ENCODE measurements at places on chromosomes 4 and X.

DNA sequence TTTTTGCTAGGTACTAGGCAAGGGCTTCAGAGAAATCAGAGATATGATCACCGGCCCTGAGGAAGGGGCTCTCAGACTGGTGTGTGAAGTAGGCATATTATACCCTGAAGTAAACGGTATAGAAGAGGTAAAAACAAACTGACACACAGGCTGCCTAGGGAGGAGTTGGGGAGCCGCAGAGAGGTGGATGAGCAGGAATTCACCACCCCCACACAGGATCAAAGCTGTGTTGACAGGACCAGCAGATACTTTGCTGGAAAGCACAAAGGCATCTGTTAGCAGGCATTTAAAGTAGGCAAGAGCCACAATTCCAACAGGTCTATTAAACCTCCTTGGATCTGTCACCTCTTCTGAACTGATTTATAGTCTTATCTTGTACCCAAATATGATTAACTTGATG, 71.8 kb upstream of the GPR34 start:
- no peak for DNase-seq

DNA sequence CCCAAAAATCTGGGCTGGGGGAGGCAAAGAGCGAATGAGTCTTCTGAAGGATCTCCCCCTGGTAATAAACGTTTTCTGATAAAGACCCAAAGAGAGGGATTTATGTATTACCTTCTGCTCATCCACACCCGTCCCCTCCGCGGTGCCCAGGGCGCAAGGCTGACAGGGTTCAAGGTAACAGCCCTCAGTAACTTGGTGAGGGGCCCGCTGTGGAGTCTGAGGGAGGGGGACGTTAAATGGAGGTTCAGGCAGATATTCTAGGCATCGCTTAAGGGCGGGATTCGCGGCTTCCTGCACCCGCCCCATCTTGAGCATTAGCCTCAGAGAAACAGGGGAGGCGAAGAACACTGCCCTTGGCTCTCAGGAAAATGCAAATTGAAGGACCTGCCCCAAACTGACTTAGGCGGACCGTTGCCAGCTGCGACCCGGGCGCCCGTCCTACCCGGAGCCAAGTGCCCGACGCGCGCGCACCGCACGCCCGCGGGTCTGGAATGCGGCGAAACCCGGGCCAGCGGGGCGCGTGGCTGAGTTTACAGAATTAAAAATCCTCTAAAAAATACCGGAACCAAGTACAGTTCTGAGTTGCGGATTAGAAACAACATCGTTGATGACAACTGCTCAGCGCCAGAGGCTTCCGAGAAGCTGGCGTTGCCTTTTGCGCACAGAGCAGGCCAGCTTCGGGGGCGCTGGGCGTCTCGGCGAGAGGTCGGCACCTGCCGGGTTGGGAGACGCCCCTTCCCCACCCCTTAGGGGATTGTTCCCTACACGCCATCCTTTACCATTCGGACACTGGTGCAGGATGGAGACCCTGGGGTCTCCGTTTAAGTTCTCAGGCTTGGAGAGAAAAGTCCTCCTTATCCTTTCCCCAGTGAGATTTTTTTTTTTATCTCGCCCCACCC, 2.8 kb downstream of the HELT start:
- no peak for DNase-seq

DNA sequence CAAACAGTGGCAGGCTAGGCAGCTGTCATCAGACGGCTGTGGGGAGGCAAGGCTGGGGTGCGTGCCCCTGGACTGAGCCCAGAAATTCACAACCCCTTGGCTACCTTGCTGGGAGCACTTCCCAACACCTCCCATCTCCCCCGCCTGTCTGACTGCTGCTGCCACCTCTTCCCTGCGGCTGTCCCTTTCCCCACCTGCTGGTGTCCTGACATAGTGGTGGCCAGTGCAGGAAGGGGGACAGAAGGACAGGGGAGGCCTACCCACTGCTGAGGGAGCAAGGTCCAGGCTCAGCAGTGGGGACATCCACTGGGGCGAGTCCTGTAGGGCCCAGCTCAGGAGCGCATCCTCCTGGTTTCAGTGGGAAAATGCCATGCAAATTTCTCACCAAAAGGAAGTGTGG, 3.4 kb downstream of the ABCD1 start:
- no peak for DNase-seq

DNA sequence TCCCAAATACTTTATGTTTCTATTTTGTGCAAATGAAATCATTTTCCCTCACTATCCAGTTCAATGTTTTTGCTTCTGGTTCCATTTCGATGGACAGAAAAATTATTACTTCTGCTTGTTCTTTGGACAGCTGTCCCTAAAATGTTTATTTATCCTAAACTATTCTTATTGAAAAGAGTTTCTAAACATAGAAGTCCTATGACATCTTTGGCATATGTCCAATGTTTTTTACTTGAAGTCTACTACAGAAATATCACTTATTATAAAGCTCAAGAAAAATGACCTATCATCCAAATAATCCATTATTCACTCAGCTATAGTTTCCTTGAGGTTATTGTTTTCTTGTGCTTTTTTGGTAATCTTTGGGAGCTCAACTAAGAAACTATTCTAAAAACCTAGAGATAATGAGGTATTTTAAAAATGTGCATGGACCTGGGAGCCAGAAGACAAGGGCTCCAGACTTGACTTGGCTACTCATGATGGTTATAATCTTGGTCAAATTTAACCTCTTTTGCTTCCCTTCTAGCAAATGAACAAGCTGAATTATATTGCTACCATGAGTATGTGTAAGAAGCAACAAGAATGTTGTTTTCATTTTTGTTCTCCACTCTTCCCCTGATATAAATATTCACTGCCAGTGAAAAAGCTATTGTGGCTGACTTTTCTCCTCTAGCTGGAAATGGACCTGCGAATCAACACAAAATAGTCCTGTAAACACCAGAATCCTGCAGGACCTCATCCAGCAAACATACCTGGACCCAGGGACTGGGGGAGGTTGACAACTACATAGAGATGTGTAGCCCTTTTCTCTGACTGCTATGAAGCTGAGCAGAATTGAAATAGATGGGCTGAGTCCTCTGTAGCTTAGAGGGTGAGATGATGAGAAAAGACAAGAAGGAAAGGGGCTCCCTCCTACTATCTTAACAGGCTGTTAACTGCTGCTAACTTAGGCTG, 137.4 kb downstream of the FRYL start:
- DNase-seq, result no peak

- DNase-seq, result no peak
These were observed 99.1 kb upstream of the USP38 start for GRCh38 chr4:143085659-143086058.

GRCh38 chr4:152352215-152352614, 183.7 kb downstream of the FBXW7 start:
- DNase-seq, result no peak

DNA sequence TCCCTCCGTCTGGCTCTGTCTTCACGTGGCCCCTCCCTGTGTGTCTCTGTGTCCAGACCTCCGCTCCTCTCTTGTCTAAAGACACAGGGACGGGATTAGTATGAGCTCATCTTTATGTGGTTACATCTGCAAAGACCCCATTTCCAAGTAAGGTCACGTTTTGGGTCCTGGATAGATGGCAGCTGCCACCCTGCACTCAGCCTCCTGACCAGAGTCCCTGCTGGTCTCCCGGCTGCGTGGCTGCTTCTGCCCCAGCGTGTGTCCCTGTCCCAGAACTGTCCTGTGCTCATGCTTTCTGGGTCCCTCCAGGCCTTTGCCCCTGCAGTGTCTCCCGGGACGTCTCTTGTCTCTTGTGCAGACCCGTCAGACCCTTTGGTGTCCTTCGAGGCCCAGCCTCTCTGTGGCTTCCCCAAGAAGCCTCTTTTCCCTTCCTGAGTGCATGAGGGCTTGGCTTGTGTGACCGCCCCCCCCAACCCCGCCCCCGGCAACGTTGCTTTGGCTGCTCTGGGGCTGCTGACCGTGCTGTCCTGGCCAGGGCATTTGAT, 107.3 kb downstream of the PSAPL1 start:
- DNase-seq, result no peak

GRCh38 chrX:115940888-115941332, 229.6 kb upstream of the AGTR2 start:
- DNase-seq, result no peak

DNA sequence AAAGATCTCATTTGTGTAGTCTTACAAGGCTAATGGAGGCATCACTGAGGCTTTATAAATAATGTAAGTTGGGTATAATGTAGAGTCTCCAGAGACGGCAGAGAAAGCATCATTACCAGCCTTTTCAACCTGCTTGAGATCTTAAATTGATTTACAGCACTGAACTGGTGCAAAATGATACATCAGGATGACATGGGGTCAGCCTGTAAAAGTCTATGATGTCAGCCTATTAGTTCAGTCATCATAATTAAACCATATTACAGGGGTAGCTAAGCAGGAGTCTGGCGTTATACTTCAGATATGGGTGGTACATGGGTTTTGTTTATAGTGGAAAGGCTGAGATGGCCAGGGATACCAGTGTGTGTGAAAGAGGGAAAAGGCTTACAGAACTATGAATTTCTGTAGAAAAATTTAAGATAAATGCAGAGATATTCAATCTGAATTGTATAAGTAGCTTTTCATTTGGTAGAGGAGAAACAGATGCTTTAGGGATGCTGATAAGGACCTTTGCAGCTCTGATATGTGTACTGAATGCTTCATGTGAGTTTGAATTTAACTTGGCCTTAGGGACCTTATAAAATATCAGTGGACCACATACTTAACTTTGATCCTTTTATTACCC, 2.7 kb downstream of the SMAD1 start:
- DNase-seq, result no peak

DNA sequence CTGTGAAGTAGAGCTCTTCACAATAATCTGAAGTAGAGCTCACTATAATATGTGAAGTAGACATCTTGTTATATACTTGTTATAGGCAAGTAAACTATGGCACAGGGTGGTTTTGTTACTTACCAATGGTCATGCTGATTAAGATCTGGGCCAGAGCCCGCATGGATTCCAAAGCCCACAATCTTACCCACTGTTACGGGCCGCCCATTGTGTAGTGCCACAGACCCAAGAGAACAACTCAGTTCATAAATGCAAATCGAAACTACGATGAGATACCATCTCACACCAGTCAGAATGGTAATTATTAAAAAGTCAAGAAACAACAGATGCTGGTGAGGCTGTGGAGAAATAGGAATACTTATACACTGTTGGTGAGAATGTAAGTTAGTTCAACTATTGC, 46.9 kb upstream of the CT47C1 start:
- no peak for DNase-seq

DNA sequence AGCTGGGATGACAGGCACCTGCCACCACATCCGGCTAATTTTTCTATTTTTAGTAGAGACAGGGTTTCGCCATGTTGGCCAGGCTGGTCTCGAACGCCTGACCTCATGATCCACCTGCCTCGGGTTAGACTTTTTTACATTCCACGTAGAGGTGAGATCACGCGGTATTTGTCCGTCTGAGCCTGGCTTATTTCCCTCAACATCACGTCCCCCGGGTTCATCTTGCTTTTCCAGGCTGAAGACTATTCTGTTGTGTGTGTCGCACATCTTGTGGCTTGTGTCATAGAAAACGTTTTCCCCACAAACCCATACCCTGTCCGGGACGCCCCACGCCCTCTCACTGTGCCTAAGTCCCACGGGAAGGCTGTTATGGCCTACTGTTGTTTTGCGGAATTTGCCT, 185.3 kb downstream of the CRLF2 start:
- no peak for DNase-seq

DNA sequence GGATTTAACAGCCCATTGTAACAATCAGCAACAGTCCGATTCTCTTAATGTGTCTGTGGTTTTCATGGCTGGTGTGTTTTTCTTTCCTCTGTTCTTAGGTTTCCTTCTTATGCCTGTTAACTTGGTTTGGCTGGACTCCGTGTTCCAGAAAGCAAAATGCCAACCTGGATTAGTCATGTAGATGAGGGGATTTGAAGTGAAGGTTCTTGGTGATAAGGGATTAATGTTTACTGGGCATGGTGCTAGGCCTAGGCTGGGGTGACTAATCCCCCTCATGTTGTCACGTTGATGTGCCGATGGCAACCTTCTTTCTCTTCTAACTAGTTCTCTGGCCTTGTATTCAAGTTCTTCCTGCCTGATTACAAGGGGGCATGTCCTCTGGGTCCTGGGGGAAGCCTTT, 85.9 kb downstream of the REPS2 start:
- DNase-seq, result no peak

DNA sequence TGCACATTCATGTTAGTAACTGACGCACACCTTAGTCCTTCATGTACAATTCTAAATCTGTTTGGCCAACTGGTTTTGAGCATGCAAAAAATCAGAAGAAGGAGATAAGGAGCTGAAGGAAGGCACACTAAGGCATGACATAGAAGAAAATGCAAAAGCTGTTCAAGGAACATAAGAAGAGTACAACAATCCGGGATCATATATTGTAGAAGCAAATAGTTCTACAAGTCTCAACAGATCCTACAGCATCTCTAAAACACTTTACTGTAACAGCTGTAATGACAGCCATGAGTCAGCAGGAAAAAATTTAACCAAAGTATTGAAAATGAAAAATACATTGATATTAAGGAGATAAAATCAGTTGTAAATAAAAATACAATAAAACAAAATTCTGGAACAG, 57.7 kb downstream of the KLHL13 start:
- DNase-seq, result no peak

GRCh38 chr4:185280608-185281007, 71.2 kb downstream of the SNX25 start:
- DNase-seq, result no peak

GRCh38 chr4:129232589-129233337, 136.8 kb downstream of the C4orf33 start:
- no peak for DNase-seq

DNA sequence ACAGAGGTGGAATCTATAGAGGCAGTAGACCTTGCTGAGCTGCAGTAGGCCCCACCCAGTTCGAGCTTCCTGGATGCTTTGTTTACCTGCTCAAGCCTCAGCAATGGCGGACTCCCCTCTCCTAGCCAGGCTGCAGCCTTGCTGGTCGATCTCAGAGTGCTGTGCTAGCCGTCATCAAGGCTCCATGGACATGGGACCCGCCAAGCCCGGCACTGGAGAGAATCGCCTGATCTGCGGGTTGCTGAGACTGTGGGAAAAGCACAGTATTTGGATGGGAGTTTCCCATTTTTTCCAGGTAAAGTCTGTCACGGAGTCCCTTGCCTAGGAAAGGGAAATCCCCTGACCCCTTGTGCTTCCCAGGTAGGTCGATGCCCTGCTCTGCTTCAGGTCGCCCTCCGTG, 124.8 kb upstream of the KLF8 start:
- DNase-seq, result no peak

All from HL-60 (cell line).